ENCODE measurements at places on chromosomes 4 and X.

DNA sequence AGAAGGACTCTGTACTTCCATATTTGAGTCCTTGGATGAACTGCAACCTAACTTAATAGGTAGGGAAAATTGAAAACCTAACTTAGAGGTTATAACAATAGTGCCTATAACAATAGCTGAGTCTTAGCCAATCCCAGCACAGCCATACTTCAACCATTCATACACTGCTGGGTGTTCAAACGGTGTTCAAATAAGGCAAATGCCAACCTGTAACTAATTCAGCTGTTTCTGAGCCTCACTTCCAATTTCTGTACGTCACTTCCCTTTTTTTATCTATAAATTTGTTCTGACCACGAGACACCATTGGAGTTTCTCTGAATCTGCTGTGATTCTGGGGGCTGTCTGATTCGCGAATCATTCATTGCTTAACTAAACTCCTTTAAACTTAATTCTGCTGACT, 9.6 kb upstream of the GRSF1 start:
- DNase-seq: no peak

DNA sequence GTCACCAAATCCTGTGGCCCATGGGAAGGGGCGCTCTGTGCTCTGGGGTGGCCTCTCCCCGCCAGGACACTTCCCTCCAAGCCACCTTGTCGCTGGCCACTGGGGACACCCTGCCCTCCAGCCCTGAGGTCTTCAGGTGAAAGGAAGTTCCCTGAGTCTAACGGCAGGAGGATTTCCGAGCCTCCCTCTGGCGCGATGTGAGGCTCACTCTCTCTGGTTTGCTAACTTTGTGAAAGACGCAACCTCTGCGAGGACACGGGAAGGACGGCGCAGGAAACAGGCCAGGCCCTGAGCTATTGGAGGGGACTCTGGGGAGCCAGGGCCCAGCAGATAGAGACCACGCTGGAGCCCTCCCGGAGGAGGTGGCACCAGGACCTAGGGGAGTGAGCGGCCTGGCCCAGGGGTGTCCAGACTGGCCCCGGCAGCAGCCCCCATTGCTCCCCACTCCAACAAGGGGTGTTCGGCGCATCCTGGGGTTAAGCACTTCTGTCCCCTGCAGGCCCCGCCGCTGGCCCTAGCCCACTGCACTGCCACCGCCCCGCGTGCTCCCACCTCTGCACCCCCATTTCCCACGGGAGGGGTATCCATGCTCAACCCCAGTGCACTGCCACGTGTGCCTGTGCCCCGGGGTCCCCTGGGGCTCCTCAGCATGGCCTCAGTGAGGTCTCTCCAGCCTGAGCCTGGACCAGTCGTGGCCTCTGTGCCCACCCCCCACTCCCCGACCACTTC, 72.2 kb upstream of the MXD4 start:
- no peak for DNase-seq

DNA sequence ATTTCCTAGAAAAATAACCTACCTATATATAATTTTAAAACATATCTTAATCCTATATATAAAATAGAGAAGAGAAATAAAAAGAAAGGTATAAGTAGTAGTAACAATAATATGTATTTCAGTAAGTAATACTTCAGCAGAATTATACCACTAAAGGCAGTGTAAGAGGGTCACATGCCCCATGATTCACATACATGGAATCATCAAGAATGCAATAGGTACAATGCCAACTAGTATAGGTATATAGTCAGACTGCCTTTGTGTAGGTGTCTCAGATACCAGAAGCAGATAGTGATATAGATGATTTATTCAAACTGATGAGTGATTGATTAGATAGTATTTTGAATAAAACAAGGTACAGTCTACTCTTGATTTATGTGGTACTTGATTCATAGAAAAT, 9.4 kb downstream of the AIMP1 start:
- DNase-seq: no peak

DNA sequence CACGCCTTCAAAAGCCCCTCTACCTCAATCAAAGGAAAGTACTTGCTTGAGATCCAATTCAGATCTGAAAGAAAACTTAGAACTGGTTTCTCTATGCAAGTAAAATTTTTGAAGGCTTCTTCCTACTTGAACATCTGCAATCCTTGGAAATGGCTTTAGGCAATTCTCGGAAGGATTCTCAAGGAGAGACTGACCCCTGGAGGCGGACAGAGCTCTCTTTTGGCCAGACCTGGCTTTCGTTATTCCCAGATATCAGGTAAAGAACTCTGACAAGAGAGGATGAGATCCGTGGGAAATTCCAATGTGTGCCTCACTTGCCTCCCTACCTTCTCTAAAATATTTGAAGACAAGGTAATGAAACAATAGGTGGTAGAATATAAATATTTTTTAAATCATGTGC, 670.3 kb upstream of the FAM241A start:
- DNase-seq: no peak

- no peak for DNase-seq
Observed at GRCh38 chr4:7573576-7574091, 138.9 kb upstream of the PSAPL1 start.

- DNase-seq: no peak
Observed at GRCh38 chrX:39816871-39817731, 280.7 kb downstream of the BCOR start.

DNA sequence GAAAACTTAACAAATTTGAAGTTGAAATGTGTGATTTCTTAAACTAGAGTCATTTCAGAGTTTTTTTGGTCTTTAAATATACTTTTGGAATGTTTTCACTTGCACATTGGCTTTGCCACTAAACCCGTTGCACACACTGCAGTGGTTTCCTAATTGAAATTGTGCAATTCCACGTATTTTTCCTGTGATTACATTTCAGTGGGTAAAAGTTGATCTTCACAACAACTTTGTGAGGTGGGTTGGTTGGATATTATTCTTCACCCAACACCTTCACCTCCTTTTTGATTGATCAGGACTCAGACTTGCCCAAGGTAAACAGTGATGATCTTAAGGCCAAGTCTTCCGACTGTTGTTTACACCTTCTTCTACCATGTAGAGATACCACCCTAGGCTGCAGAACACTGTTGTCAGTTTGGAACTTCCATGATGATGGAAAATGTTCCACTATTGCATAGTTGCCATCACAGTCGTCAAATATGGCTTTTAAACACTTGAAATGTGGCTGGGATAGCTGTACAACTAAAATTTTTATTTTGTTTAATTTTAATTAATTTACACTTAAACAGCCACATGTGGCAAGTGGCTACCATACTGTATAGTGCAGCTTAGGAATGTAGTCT, 13.7 kb downstream of the SEPTIN11 start:
- no peak for DNase-seq

GRCh38 chrX:1452516-1453394, at the start of gene ASMTL:
ASMTL (minus strand) TSS chrX:1452909; CDS start chrX:1452840, 69 bp downstream.
- DNase-seq: no peak

GRCh38 chr4:172141025-172141424, 327.8 kb downstream of the GALNTL6 start:
- DNase-seq: no peak

DNA sequence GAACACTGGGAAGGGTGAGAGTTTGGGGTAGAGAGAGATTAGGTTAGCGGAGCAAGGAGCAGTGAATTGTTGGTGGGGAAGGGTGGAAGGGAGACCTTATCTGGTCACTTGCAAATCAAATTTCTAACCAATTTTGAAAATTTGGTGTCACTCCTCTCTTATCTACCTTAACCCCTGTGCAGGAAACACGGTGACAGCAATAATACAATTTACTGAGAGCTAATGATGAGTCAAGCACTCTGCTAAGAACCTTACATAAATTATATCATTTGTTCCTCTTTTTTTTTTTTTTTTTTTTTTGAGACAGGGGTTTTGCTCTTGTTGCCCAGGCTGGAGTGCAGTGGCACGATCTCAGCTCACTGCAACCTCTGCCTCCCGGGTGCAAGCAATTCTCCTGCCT, 116.4 kb downstream of the C4orf51 start:
- no peak for DNase-seq

DNA sequence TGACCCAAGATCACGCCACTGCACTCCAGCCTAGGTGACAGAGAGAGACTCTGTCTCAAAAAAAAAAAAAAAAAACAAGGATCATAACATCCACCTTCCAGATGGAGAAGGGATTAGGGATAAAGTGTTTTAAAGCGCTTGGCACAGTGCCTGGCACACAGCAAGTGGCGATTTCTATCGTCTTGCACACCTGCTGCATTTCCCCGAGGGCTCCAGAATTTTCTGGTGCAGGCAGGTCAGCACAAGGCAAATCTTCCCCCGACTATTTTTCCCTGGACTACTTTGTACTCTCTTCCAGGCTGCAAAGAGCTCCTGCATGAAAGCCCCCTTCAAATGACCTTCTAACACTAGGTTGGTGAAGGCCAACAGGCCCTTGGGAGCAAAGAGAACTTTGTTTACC, 57.3 kb downstream of the APBB2 start:
- DNase-seq: no peak

DNA sequence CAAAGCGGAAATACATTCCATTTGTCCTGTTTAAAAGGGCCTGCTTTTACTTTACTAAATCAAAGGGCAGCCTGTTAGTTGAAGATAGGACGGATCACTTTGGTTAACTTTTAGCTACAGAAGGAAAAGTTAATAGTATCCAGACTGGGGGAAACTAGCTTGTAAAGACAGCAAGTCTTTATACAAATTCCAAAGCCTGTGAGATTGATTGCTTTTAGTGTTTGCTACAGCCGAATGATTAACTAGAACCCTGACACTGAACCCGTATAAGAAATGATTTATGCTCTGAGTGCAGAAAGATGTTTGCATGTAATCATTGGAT, 93.4 kb downstream of the FRAS1 start:
- DNase-seq: no peak

DNA sequence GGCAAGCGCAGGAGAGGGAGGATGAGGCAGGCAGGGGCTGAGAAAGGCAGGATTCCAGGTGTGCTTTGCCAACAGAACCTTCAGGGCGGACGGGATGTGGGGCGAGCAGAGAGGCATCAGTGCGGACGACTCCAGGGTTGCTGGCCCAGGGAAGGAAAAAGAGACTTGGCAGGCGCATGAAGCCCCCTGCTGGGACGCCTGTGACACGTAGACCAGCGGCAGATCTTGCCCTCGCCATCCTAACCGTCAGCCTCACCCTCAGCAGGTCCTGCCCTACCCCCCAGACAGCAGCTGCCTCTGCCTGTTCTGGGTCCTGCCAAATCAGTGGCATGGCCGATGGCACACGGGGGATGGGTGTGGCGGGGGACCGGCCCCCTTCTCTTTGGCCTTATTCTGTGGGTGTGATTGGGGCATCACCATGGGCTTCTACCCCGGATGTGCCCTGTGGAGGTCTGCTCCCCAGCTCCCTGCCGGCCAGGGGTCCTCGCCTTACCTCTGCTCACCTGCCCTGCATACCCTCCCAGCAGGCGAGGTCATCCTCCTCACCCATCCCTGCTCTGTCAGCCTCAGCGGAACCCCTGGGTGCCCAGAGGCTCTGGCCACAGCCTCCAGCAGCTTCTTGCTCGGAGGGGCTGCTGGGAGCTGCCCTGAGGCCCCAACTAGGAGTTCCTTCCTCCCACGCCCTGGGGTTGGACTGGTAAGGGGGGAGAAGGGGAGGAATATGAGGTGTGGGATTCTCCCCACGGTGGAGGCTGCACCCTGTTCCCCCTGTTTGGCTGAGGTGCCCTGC, 2.9 kb upstream of the SH3BP2 start:
- no peak for DNase-seq

- DNase-seq: no peak
Observed at GRCh38 chrX:49042581-49043219, 457 bp downstream of the TFE3 start.

DNA sequence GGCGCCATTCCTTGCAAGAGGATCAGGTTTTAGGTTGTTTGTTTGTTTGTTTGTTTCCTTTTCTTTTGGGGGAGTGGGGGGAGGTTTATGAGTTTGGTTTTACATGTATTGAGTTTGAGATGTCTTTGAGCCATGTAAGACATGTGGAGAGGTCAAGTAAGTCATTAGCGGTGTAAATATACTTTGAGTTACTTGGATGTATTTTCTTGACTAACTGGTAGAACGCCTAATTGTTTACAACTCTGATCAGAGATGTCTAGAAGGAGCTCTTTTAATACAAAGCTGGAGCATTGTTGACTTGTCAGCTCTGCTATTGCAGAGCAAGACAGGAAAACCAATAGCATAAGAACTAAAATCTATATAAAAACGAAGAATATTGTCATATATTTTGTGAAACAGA, 57.1 kb downstream of the ANXA3 start:
- no peak for DNase-seq

DNA sequence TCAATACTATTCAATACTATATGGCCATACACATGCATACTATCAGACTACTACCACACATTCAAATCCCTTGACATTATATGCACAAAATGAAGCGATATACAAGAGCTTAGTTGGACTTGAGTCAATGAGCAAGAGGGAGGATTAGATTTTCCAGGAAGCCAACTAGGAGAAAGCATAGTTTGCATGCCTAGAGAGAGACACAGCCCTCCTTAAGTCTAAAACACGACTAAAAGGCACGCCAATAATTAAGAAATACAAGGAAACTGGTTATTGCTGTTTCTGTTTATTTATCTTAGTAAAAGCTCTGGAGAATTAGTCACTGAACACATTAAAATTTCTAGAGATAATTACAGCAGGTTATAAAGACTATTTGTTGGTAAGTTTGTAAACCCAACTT, 21.8 kb downstream of the MBNL3 start:
- no peak for DNase-seq

GRCh38 chr4:156889616-156890594, 81.7 kb downstream of the PDGFC start:
- no peak for DNase-seq

- no peak for DNase-seq
Observed at GRCh38 chr4:168656055-168656660, 159.3 kb downstream of the PALLD start.

GRCh38 chr4:78288327-78288726, 231.2 kb downstream of the FRAS1 start:
- DNase-seq: no peak

- DNase-seq: no peak
Observed at GRCh38 chrX:10847333-10847732, 226.9 kb upstream of the MID1 start.

- DNase-seq: no peak
Observed at GRCh38 chr4:186621959-186622553, 66.7 kb upstream of the MTNR1A start.

DNA sequence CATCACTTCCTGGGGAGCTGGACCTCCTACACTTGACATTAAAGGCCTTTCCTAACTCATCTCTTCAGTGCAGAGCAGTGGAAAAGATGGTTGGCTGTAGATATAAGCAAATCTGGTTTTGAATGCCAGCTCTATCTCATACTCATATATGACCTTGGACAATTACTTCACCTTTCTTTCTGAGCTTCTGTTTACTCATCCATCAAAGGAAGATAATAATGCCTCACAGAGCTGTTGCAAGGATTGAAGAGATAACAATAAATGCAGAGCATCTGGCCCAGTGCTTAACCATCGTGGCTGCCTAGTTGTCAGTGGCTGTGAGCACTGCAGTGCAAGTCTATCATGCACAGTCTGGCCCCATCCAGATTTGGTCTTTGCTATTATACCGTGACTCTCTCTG, 148.1 kb upstream of the EOLA2 start:
- DNase-seq: no peak

- DNase-seq: no peak
Observed at GRCh38 chr4:76703676-76704075, 194.3 kb downstream of the SOWAHB start.

- no peak for DNase-seq
Observed at GRCh38 chr4:45063696-45064095, 337.3 kb upstream of the GNPDA2 start.
